ENCODE measurements at places on chromosomes 11 and 22.
A peak's percentile ranks its signal among the peaks of the same experiment; 100 is the strongest.

DNA sequence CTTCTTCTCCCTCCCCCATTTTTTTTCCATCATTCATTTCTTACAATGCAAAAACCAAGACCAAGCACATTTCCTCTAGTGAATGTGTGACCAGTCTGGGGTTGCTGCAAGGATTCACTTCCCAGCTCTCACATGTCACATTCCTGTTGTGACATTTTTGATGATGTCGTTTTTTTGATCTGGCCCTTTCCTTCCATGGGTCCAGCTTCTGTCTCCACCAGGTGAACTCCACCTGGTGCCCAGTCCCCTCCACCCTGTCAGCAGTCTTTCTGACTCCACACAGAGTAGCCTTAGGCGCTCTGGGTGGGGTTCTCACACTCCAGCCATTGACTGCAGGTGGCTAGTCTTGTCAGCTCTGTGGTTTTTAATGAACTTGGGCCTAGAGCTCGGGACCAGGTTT is 15.6 kb downstream of the PANX1 start:
- peak overlapping the region; percentile 70 for H3K27ac ChIP-seq
- H3K27me3 ChIP-seq = no peaks in the 10 kb centered on the region
- 0 out of 2 replicates have a peak, but pooled peaks cover 5% of the 10 kb centered on the region for H3K36me3 ChIP-seq

- no peak for DNase-seq
- no peaks in the 10 kb centered on the region for H3K4me1 ChIP-seq
- no peaks in the 10 kb centered on the region for H3K27me3 ChIP-seq
- H3K36me3 ChIP-seq = no peaks in the 10 kb centered on the region
- no peak overlapping the region for H3K4me3 ChIP-seq
Observed at GRCh38 chr11:78943841-78944240, 369.2 kb upstream of the NARS2 start.

DNA sequence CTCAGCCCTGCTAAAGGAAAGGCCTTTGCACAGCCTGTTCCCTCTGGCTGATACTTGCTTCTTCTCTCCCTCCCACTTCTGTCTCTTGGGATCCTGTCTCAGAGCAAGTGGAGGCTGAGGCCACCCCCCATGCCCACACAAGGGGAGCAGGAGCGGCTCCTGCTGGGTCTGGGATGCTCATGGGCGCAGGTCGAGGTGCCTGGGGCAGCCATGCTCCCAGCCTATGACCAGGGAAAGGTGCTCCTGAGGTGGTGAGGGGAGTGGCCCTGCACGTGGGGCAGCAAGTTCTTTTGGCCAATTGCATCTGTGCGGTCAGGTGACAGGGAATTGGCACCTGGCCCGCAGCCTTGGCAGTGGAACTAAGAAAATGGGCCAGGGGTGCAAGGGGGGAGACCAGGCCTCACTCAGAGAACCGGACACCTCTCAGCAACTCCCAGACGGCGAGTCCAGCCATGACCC is 1.5 kb downstream of the MAPK11 start:
- H3K4me3 ChIP-seq = no peak overlapping the region
- H3K36me3 ChIP-seq = no peaks in the 10 kb centered on the region
- peaks cover 14% of the 10 kb centered on the region for H3K4me1 ChIP-seq
- no peak overlapping the region for H3K27ac ChIP-seq

DNA sequence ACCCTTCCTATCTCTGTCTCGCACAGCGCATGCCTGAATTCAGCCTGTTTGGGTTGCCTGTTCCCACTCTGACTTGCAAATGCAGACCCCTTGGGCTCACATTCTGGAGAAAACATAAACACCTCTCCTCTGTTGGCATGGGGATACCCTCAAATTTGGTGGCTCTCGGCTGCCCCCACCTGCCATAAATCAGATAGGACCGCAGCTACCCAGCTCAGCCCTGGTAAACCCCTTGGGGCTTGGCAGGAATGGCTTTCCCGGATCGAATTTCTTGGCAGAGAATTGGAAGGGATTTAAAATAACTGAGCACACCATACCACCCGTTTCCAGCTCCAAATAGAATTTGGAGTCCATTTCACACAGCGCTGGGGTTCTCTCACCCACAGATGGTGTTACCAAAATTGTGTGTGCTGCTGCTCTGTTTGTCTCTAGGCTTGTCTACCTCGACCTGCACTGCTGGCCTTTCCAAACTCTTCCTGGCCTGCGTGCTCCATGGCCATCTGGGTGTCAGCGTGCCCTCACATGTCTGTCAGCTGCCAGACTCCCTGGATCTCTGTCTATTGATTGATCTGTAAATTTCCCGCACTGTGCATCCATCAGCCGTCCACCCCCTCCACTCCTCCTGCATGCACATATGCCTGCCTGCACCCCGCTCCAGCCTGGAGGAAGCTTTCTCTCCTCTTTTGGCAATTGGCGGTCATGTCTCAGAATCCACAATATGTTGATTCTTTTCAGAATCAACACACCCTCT is 134.0 kb downstream of the NTM start:
- no peaks in the 10 kb centered on the region for H3K27me3 ChIP-seq
- H3K4me3 ChIP-seq = no peak overlapping the region
- H3K36me3 ChIP-seq = no peaks in the 10 kb centered on the region
- no peak for DNase-seq
- no peak overlapping the region for H3K27ac ChIP-seq
- no peaks in the 10 kb centered on the region for H3K4me1 ChIP-seq

DNA sequence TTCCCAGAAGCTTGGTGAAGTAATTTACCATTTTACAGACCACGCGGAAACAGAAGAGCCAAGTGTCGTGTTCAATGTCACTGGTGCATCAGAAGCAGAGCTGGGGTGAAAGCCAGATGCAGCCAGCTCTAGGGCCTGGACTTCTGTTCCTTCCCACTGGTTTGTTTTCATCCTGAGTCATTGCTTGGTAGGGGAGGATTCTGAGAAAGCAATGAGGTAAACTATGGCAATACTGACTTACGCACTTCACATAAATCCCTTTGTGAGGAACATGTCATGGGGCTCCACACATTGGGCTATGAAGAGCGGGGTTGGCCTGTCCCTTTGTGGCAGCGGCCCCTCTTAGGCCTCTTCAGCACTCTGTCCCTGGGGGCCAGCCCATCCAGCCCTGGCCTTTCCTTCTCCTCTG is 52.4 kb upstream of the RBFOX2 start:
- H3K4me3 ChIP-seq = no peak overlapping the region
- no peaks in the 10 kb centered on the region for H3K27me3 ChIP-seq
- no peaks in the 10 kb centered on the region for H3K36me3 ChIP-seq
- no peak for DNase-seq
- H3K4me1 ChIP-seq = peaks cover 12% of the 10 kb centered on the region

DNA sequence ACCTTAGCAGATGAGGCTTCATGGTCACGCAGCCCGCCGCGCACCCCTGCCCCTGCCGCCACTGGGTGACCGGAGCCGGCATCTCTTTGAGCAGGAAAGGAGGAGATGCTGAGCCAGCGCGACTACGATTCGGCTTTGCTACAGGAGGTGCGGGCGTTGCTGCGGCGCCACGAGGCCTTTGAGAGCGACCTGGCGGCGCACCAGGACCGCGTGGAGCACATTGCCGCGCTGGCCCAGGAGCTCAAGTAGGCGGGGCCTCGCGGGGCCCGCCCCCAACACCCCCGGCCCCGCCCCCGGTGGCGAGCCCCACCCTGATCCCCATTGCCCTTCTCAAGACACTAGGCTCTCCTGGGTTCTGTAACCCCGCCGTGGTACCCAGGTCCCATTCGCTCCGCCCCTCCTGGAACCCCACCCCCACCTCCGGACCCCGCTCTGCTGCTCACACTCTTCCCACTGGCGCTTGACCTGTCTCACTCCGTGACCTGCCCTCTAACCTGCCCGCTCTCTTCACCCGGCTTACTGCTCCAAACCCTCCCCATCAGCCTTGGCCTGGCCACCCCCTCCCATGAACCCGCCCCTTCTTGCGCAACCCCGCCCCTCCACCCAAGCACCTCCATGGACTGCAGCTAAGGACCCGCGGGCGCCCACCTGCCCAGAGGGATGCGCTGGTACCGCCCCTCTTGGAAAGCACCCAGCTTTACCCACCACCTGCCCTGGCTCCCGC is 9.1 kb downstream of the CTSF start:
- no peaks in the 10 kb centered on the region for H3K36me3 ChIP-seq
- no peak overlapping the region for H3K27ac ChIP-seq
- peaks cover 3% of the 10 kb centered on the region for H3K27me3 ChIP-seq
- no peak for DNase-seq
- no peak overlapping the region for H3K4me3 ChIP-seq
- H3K4me1 ChIP-seq = no peaks in the 10 kb centered on the region

GRCh38 chr11:20087118-20087521 is 73.2 kb downstream of the DBX1 start:
- H3K27ac ChIP-seq = no peak overlapping the region
- H3K4me1 ChIP-seq = no peaks in the 10 kb centered on the region
- DNase-seq = no peak
- no peak overlapping the region for H3K4me3 ChIP-seq
- no peaks in the 10 kb centered on the region for H3K27me3 ChIP-seq

DNA sequence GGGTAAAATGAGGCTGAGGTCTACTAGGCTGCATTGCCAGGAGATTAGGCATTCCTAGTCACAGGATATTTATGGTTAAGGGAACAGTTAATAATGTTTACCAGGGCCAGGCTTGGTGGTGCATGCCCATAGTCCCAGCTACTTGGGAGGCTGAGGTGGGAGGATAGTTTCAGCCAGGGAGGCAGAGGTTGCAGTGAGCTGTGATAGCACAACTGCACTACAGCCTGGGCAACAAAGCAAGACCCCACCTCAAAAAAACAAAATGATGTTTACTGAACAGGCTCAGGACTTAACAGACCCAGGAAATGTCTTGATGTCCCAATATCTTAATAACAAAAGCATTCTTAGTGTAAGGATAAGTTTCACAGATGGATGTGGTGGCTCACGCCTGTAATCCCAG is 2.8 kb upstream of the MRPL16 start:
- H3K4me1 ChIP-seq = peaks cover 9% of the 10 kb centered on the region
- H3K27me3 ChIP-seq = no peaks in the 10 kb centered on the region
- H3K36me3 ChIP-seq = peaks cover 7% of the 10 kb centered on the region

GRCh38 chr22:39243439-39244135 is 1.2 kb downstream of the PDGFB start:
- H3K27ac ChIP-seq = peak overlapping the region; percentile 81
- H3K4me1 ChIP-seq = peaks cover 27% of the 10 kb centered on the region
- H3K36me3 ChIP-seq = no peaks in the 10 kb centered on the region
- peak overlapping the region; percentile 86 for H3K4me3 ChIP-seq
- no peak for DNase-seq

DNA sequence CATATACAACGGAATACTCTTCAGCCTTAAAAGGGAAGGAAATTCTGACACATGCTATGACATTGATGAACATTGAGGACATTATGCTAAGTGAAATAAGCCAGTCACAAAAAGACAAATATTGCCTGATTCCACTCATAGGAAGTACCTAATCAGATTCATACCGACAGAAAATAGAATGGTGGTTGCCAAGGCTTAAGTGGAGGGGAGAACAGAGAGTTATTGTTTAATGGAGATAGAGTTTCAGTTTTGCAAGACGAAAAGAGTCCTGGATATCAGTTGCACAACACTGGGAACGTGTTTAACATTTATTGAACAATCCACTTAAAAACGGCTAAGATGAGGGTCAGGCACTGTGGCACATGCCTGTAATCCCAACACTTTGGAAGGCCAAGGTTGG is 45.6 kb upstream of the HIPK3 start:
- no peak overlapping the region for H3K4me3 ChIP-seq
- DNase-seq = no peak
- no peaks in the 10 kb centered on the region for H3K4me1 ChIP-seq
- no peaks in the 10 kb centered on the region for H3K27me3 ChIP-seq
- H3K36me3 ChIP-seq = no peaks in the 10 kb centered on the region
- H3K27ac ChIP-seq = no peak overlapping the region

GRCh38 chr11:112864672-112865071 is 96.5 kb upstream of the NCAM1 start:
- H3K27ac ChIP-seq = no peak overlapping the region
- no peak for DNase-seq
- no peaks in the 10 kb centered on the region for H3K4me1 ChIP-seq
- H3K36me3 ChIP-seq = no peaks in the 10 kb centered on the region

GRCh38 chr11:3159296-3160190 is 5.6 kb downstream of the OSBPL5 start:
- H3K27ac ChIP-seq = no peak overlapping the region
- H3K27me3 ChIP-seq = no peaks in the 10 kb centered on the region
- H3K4me1 ChIP-seq = peaks cover 5% of the 10 kb centered on the region
- peak overlapping the region; percentile 19 for H3K4me3 ChIP-seq
- no peak for DNase-seq
- H3K36me3 ChIP-seq = no peaks in the 10 kb centered on the region

DNA sequence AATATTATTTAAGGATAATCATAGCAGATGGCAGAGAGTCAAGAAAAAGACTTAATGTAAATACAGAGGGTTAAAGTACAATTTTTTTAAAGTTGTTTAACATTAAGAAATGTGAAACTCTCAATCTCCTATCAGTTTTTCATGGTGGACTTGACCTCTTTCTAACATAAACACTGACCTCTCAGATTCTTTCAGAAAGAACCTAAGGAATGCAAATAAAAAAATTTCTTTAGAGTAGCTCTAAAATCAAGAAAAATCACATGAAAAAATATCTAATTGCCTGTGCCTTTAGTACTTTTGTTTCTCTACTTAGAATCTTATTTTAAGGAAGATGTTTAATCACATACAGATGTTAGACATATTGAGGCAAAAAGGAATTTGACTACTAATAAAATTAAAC is 12.9 kb downstream of the RNF141 start:
- H3K27ac ChIP-seq = peak overlapping the region; percentile 64
- H3K4me1 ChIP-seq = peaks cover 14% of the 10 kb centered on the region
- H3K4me3 ChIP-seq = no peak overlapping the region
- no peak for DNase-seq
- H3K27me3 ChIP-seq = no peaks in the 10 kb centered on the region

GRCh38 chr11:35013514-35014233 is 97.3 kb downstream of the PDHX start:
- H3K36me3 ChIP-seq = no peaks in the 10 kb centered on the region
- H3K4me1 ChIP-seq = peaks cover 42% of the 10 kb centered on the region
- no peak overlapping the region for H3K4me3 ChIP-seq
- no peaks in the 10 kb centered on the region for H3K27me3 ChIP-seq

- no peaks in the 10 kb centered on the region for H3K4me1 ChIP-seq
- H3K4me3 ChIP-seq = no peak overlapping the region
- DNase-seq = no peak
- no peak overlapping the region for H3K27ac ChIP-seq
Observed at GRCh38 chr11:132728026-132728425, 804.3 kb downstream of the OPCML start.

DNA sequence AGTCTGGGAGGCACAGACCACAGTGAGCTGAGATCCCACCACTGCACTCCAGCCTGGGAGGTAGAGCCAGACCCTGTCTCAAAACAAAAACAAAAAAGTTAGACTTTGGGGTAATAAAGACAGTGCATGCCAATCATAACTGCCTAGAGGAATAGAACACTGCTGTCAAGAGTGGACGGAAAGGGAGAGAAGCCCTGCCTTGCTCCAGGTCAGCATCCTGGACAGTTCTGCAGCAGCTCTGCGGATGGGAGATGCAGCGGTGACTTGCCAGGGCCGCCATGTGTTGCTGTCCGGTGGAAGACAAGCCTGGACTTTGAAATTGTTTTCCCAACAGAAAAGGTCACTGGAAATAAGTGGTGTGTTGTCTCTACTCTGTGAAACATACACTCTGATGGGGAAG is 618.2 kb downstream of the TBC1D22A start:
- H3K4me1 ChIP-seq = no peaks in the 10 kb centered on the region
- no peaks in the 10 kb centered on the region for H3K27me3 ChIP-seq
- no peaks in the 10 kb centered on the region for H3K36me3 ChIP-seq
- no peak overlapping the region for H3K27ac ChIP-seq

GRCh38 chr22:43262990-43263644 is 76.2 kb upstream of the TTLL12 start:
- H3K27me3 ChIP-seq = peaks cover 4% of the 10 kb centered on the region
- H3K4me1 ChIP-seq = peaks cover 4% of the 10 kb centered on the region
- no peaks in the 10 kb centered on the region for H3K36me3 ChIP-seq
- H3K27ac ChIP-seq = no peak overlapping the region

GRCh38 chr11:9903579-9903978 is 239.7 kb downstream of the SWAP70 start:
- H3K36me3 ChIP-seq = no peaks in the 10 kb centered on the region
- no peak overlapping the region for H3K4me3 ChIP-seq
- peaks cover 50% of the 10 kb centered on the region for H3K4me1 ChIP-seq
- no peak for DNase-seq
